ENCODE measurements at places on chromosomes 5 and 9. TPM values are rescaled to one million over a fixed set of nuclear protein-coding genes. Genes with fewer than 3 reads are reported as not detected.

DNA sequence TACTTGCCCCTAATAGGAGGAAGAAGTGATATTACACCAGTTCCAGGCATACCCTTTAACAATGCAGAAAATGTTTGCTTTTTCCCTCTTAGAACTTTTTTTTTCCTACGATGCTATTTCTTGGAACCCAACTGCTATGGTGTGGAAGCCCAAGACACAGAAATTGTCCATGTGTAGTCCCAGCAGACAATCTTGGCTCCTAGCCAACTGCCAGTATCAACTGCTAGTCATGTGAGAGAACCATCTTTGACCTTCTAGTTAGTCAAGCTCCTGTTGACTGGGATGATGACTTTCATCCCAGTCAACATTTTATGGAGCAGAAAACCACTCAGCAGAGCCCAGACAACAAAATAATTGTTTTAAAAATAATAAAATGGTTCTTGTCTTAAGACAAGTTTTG is 532.4 kb downstream of the TLR4 start:
- H3K27ac ChIP-seq = no peak overlapping the region
- H3K27me3 ChIP-seq = no peaks in the 10 kb centered on the region
- DNase-seq = no peak
- no peak overlapping the region for H3K4me3 ChIP-seq
- no peaks in the 10 kb centered on the region for H3K36me3 ChIP-seq

DNA sequence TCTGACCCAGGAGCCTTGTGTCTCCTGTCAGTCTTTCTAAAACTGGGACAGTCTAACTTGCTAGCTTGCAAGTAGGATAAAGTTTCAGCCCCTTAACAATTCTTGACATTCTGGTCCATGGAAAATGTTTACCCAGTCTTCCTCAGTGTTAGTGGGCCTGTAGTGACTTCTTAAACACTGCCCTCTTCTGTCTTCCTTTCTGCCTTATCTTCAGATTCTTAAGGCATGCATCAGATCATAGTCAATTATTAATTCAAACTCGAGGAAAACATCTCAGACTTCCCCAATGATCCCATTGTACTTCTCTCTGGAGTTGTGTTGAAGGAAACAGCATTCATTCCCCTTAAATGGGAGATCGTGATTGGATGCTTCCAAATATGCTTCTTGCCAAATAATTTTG is 1199.8 kb downstream of the DTWD2 start:
- H3K27me3 ChIP-seq = no peaks in the 10 kb centered on the region
- H3K36me3 ChIP-seq = no peaks in the 10 kb centered on the region
- no peak overlapping the region for H3K4me3 ChIP-seq
- no peak overlapping the region for H3K27ac ChIP-seq
- H3K4me1 ChIP-seq = no peaks in the 10 kb centered on the region

DNA sequence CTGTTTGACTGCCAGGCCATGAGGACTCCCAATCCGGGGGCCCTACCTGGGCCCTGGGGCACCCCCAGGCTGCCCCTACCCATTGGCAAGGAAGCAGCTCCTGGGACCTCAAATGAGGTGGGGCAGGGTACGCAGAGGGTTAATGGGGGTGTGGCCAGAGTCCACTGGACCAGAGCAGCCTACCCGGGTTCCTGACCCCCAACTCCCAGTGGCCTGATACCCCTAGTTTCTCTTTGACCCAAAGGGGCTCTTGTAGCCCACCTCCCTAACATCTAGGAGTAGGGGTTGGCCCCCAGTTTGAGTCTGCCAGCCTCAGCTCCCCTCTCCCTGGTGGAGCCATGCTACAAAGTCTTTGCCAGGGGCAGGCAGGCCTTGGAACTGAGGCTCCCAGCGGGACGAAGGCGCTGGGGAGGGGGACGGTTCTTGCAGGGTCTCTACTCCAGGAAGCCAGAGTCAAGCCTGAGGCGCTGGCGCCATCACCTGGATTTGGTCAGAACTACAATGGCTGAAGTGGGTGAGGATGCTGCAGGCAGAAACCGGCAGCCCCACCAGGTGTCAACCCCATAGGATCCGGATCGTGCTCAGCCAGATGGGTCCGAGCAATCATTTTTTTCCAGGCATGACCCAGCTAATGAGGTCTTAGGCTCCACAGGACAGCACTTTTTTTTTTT is 8.4 kb upstream of the CERCAM start:
- H3K27me3 ChIP-seq = no peaks in the 10 kb centered on the region
- no peaks in the 10 kb centered on the region for H3K36me3 ChIP-seq
- no peak for DNase-seq
- no peaks in the 10 kb centered on the region for H3K4me1 ChIP-seq
- H3K4me3 ChIP-seq = no peak overlapping the region

- no peaks in the 10 kb centered on the region for H3K27me3 ChIP-seq
- no peak overlapping the region for H3K27ac ChIP-seq
- H3K36me3 ChIP-seq = no peaks in the 10 kb centered on the region
- DNase-seq = no peak
- no peak overlapping the region for H3K4me3 ChIP-seq
Measured at GRCh38 chr5:167631191-167631590, 660.3 kb upstream of the WWC1 start.

Gene ERCC8
- 6.0 TPM for total RNA-seq

Gene SKP1
- 287 TPM for total RNA-seq

DNA sequence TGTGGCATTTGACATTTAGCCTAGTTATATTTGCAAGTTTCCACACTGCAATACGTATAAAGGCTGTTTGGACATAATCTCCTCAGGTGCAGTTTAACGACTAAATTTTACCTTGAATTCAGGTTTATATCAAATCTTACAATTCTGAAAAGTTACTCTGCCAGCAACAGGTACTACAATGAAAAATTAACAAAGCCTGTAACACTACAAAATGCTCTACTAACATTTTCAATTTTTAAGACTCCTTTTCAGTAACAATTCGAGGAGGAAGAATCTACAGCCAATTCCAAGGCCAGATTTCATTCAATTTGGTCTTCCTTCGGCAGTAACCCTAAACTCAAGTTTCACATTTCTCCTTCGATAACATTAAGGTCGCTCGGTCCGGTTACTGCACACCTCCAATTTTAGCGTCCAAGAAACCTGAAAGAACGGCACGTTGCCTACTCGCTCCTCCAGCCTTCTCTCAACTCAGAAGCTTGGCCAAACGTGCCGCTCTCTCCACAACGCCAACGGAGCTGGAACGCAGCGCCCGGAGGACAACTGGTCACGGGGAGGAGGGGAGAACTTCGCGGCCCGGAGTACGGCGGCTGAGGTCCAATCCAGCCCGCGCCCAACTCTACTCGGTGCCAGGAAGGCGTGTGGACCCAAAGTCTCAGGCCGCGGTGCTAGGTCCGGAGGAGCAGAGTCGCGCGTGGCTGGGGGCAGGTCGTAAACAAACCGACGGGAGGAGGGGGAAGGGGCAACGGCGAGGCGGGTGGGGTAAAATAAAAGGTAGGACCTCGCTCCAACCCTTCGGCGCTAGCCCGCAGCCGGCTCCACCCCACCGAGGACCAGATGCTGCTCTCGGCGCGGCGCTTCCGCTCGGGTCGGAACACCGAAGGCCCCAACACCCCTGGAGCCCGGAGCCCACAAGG is 681 bp downstream of the FNIP1 start:
- peak overlapping the region; percentile 100 for H3K4me3 ChIP-seq
- peak; percentile 82 for DNase-seq
- H3K27me3 ChIP-seq = no peaks in the 10 kb centered on the region
- H3K4me1 ChIP-seq = peaks cover 18% of the 10 kb centered on the region
- H3K27ac ChIP-seq = peak overlapping the region; percentile 100

GRCh38 chr9:15711931-15712330 is 159.1 kb downstream of the CCDC171 start:
- no peaks in the 10 kb centered on the region for H3K4me1 ChIP-seq
- H3K27me3 ChIP-seq = no peaks in the 10 kb centered on the region
- H3K27ac ChIP-seq = no peak overlapping the region
- no peak overlapping the region for H3K4me3 ChIP-seq
- no peak for DNase-seq

Gene LHX3
- 0.16 TPM for total RNA-seq

GRCh38 chr9:37350486-37351190 is 71.9 kb upstream of the GRHPR start:
- no peak overlapping the region for H3K4me3 ChIP-seq
- H3K27ac ChIP-seq = no peak overlapping the region
- no peaks in the 10 kb centered on the region for H3K36me3 ChIP-seq
- H3K27me3 ChIP-seq = no peaks in the 10 kb centered on the region
- DNase-seq = no peak

Data from right atrium auricular region (tissue), 2 donors.